Hippocampal formation (tissue), 2 donors: ENCODE measurements at places on chromosomes 1 and 21.

DNA sequence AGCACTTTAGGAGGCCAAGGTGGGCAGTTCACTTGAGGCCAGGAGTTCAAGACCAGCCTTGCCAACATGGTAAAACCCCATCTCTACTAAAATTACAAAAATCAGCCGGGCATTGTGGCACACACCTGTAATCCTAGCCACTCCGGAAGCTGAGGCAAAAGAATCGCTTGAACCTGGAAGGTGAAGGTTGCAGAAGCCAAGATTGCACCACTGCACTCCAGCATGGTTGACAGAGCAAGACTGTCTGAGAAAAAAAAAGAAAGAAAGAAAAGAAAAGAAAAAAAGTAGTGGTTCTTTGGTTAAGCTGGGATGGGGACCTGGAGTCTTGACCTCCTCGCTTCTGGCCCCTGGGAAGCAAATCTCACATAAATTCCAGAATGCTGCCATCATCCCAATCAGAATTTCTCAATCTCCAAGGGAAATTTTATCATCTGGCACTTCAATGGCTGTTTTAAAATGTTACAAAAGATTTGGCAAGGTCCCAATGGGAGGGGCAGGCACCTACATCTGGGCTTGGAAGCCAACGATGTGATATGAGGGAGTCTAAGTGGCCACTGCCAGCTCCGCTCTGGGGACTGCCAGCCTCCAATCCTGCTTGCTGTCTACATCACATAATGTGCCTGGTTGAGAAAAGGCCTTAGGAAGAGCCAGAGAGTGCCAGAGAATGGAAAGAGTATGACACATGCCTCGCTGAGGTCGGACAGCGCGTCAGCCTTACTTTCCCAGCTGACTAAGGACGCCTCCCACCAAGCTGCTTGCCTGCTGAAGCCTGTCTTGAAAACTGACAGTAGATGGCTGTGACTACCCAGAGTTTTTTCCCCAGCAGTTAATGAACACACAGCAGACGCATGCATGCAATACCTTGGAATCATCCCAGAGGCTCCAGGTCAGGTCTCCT, 42.1 kb upstream of the SRP9 start:
- no peak for DNase-seq

DNA sequence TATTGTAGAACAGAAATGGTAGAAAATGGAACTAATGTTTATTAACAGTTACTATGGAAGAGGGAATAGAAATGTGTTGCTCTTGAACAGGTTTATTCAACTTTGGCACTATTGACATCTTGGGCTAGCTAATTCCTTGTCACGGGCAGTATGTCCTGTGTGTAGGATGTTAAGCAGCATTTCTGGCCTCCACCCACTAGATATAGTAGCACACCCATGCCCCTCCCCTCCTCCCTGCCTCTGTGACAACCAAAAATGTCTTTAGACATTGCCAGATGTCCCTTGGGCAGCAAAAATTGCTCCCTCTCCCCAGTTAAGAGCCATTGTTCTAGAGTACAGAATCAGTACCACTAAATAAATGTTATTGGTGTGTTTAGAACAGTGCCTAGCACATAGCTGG, 91.4 kb upstream of the TPTE start:
- DNase-seq, result no peak

GRCh38 chr1:63774617-63775417, 1.0 kb downstream of the ROR1 start:
- DNase-seq, result peak; percentile 5

- DNase-seq, result no peak
Measured at GRCh38 chr1:86489242-86489878, 20.6 kb downstream of the CLCA1 start.

DNA sequence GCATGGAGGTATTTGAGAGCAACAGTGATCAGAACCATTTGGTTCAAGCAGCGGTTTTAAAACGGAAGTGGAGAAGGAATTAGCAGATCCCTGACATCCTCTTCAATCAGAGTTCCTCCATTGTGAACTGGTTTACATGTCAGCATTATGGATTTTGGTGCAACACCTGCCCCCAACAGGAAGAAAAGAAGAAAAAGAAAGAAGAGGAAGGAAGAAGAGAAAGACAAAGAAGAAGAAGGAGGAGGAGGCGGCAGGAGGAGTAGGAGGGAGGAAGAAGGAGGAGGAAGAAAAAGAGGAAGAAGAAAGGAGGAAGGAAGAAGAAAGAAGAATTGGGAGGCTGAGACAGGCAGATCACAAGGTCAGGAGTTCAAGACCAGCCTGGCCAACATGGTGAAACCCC, 17.4 kb downstream of the NDUFS5 start:
- DNase-seq, result no peak

- DNase-seq, result no peak
Measured at GRCh38 chr1:229162825-229163515, 107.9 kb upstream of the RAB4A start.

DNA sequence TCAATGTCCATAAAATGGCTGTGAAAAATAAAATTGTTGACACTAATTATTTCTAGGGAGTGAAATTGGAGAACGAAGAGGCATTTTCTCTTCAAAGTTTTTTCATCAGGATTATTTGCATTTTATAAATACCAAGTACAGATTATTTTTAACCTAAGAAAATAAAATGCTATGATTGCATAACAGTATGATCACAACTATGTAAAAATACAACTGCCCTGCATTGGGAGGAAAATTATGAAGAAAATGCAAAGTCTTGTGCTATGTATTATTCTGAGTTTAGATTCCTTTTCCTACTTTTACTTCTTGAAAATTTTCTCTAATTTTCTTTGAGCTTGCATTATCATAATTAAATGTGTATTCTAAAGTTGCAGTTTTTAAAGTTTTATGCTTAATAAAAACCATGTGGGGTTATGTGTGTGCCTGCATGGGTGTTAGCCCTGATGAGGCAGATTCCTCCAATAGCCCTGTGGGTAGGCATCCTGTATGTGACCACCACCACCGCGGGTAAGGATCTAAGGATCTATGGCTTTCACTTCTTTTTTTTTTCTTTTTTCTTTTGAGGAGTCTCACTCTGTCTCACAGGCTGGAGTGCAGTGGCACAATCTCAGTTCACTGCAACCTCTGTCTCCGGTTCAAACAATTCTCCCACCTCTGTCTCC, 24.7 kb downstream of the STX6 start:
- no peak for DNase-seq

- no peak for DNase-seq
Measured at GRCh38 chr21:38077569-38077968, 161.3 kb upstream of the KCNJ6 start.

DNA sequence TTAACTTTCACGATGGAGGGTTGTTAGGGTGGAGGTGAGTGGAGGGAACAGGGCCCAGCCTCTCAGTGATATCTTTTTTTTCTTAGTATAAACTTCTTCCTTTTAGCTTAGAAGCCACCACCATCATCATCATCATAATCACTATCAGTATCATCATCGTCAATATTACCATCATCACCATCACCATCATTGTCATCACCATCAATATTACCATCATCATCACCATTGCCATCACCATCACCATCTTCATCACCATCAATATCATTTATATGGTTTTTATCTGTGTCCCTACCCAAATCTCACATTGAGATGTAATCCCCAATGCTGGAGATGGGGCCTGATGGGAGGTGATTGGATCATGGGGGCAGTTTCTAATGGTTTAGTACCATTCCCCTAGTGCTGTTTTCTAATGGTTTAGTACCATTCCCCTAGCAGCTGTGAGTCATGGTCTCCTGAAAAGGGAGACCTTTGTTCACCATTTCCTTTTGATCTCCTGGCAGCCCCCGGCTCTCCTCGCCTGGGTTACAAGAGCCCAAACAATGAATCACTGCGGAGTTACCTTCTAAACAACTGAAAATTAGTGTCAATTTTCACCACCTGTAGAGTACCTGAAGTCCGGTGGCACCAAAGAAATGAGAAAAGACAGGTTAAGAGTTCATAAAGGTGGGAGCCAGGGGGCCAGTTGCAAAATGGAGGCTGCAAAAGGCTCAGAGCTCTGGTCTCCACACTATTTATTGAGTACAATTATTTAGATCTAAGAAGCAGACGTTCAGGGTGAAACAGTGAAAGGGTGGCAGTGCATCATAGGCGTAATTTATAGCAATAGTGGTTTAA, 3.1 kb upstream of the PLA2G2E start:
- no peak for DNase-seq

DNA sequence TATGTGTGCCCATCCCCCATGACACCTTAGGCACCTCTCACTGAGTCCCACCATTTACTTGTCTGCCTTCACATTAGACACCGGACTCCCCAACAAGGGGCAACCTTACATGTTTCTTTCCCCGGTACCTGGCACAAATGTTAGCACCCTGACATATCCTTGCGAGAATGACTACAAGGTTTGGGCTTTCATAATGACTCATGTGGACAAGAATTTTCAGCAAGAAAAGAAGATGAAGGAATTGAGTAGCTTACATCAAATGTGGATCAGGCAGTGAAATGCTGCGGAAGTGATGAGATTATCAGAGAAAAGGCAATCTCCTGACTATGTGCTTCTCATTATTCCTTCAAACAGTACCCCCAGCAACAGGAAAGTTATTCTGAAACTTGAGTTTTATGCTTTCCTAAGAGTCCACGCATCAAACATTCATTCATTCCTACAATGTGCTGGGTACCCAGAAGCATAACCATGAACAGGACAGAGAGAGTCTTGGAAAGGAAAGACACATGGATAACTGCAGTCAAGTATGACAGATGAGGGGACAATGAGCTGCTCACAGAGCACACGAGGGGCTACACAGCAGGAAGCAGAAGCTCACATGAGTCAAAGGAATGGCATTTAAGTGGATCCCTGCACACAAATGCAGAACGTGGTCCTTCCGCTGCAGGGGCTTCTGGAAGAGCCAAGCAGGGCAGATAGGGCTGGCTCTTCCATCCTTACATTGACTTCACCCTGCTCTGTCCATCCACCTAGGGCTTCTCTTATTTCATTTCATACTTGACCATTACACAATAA, 112.1 kb downstream of the PCNX2 start:
- DNase-seq, result no peak

- no peak for DNase-seq
Measured at GRCh38 chr21:35509001-35509704, 460.1 kb upstream of the RUNX1 start.
